ENCODE measurements at places on chromosomes 16 and 17. TPM values are rescaled to one million over a fixed set of nuclear protein-coding genes. Genes with fewer than 3 reads are reported as not detected.
A peak's percentile ranks its signal among the peaks of the same experiment; 100 is the strongest.

GRCh38 chr16:24328835-24329452 lies 72.8 kb downstream of the CACNG3 start:
- DNase-seq, result no peak

DNA sequence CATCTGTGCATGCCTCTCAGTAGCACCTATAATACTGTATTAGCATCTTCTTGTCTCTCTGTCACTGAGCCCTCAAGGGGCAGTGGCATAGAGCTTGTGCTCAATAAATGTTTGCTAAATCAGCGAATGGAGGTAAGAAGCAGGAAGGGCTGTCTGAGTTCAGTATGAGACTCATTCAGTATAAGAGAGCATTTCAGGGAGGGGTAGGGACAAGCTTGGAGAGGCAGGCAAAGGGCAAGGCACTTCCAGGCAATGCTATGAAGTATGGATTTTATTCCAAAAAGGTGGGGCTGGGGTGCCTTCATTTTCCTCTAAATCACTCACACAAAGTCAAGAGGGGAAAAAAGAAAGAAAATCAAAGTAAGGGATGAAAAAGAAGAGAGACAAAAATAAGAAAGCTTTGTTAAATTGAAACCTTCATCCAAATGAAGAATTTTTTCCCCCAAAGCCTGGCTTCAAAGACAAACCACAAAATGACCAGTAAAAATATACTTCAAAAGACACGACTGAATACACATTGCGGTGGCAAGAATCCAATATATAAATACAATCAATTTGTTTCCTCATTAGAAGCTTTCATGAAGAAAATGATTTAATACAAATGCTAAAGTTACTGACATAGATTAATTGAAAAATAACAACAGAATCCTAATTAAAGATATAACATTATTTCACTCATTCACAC lies 51.2 kb downstream of the SKAP1 start:
- no peak for DNase-seq

DNA sequence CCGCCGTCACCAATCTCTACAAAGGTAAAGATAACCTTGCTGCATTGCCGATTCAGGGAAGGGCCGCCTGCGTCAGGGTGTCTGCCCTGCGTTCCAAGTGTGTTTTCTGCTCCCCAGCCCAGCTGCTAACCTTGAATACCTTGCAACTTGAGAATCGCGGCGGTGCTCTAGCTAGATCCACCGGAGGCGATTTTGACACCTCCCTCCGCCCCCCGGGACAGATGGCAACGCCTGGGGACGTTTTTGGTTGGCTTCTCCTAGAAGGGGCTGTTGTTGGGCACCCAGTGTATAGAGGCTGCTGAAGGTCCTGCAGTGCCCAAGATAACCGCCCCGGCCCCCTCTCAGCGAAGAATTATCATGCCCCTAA lies 1.5 kb downstream of the HAPSTR1 start:
- DNase-seq, result peak; percentile 61

GRCh38 chr16:51538707-51539498 lies 387.8 kb upstream of the SALL1 start:
- DNase-seq, result no peak

DNA sequence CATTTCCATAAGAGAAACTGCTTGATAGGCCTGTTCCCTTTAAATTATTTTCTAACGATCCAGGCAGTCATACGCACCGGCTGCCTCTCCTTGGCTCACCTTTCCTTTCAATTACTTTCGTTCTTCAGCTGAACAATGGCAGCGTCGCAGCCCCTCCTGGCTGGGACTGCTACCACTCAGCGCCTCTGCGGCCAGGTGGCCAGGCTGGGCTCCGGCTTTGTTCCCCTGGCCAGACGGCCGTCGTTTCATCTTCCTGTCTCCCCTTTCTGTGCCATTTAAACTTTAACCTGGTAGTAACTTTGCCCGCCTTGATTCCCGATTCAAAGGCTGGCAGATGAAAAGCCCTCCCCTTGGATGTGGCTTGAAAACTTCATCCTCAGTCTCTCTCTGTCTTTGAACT lies 79.0 kb downstream of the C16orf78 start:
- DNase-seq, result no peak

DNA sequence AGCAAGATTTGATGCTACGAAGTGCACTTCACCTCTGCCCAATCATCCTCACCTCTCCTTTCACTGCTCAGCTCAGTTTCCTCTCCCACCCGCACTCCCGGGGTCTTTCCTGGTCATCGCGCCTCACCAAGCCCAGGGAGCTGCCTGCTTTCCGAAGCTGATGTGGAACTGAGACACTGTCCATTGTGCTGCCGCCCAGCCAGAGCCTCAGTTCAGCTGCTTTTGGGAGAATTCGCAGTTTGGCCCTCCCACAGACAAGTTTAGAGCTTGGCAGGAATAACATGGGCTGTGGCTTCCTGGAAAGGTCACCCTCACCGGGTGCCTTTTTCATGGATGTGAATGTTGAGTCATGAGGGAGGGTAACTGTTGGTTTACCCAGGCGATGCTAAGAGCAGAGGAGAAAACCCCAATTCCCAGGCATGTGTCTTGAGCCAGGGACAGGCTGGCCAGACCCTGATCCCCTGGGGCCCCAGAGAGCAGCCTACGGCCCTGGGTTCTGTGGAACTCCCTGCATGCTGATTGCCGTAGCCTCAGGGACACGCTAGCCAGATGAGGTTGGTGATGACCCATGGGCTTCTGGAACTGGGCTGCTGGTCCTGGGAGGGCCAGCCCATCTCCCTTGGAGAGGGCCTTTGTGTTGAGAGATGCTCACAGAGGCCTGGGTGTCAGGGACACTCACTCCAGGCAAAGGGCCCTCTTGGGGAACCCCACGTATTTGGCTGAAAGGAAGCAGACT lies 1687.5 kb downstream of the TP53TG3F start:
- DNase-seq, result no peak

GRCh38 chr17:64297467-64298088 lies 34.5 kb upstream of the TEX2 start:
- DNase-seq, result no peak

GRCh38 chr17:57747221-57748017 lies 2.3 kb upstream of the CCDC182 start:
- DNase-seq, result no peak

GRCh38 chr16:55000595-55000994 lies 69.9 kb downstream of the IRX5 start:
- no peak for DNase-seq

- DNase-seq, result no peak
These were observed 141.1 kb downstream of the MRM1 start for GRCh38 chr17:36742267-36743000.

GRCh38 chr16:79810449-79811189 lies 210.1 kb upstream of the MAF start:
- DNase-seq, result no peak

DNA sequence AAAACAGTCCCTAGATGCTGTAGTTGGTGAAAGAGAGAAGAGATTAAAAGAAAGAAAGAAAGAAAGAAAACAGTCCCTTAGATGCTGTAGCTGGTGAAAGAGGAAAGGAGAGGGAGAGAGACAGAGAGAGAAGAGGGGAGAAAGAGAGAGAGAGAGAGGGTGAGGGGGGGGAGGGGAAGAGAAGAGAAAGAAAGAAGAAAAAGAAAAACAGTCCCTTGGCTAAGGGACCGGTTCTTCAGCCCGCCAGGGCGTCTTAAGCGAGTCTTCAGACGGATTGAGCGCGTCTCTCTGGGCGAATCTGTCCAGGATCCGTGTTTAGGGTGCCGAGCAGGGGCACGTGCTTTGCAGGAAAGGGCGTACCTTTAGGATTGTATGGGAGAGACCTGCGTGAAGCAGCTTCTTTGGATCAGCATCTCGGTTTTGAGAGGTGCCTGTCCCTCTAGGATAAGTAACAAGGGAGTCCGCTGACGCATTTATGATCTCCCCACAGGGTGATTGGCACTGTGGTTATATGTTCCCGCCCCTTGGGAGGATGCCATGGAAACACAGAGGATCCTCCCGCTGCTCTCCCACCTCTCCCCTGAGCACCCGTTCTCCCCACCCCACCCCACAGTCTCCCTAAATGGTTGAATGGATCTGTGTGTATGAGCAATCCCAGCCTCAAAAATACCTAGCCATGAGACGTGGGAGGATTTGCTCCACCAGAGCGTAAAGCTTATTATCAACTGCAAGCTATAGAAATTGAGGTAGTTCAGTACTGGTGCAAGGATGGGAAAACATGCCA lies 16.7 kb downstream of the GNGT2 start:
- DNase-seq, result peak; percentile 74

DNA sequence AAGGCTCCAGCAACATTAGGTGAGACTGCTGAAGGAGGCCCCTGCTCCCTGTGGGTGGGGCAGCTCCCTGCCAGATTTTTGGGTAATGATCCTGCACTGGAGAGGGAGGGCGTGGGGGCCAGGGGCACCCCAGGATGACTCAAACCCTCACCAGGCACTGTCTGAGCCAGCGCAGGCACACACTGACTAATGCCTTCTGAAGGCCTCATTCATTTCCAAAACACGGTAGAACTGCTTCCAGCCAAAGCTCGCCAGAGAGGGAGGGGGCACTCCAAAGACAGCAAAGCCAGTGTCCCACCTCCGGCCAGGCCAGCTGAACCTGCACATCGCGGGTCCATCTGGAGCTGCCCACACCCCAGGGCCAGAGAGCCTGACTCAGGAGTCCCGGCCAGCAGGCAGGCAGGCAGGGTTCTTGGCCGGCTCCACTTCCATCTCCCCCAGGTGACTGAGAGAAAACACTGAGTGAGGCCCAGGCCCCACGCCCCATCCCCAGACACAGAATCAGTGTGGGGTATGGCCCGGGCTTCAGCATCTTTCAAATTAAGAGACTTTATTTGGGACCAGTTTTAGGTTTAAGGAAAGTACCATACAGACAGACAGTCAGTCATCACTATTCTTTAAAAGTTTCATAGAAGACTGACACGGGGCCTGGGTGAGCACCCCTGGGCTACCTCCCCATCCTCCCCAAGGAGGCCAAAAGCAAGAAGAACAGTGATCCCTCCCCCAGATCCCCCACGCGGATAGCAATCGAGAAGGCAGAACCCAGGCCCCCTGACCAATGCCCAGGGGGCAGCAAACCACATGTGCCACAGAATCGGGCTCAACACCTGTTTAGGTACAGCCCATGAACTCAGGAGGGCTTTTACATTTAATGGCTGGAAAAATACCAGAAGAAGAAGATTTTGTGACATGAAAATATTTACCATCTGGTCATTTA lies 2.3 kb downstream of the PIEZO1 start:
- no peak for DNase-seq

GRCh38 chr17:31095236-31096105 lies 694 bp downstream of the NF1 start:
- DNase-seq, result peak; percentile 82

DNA sequence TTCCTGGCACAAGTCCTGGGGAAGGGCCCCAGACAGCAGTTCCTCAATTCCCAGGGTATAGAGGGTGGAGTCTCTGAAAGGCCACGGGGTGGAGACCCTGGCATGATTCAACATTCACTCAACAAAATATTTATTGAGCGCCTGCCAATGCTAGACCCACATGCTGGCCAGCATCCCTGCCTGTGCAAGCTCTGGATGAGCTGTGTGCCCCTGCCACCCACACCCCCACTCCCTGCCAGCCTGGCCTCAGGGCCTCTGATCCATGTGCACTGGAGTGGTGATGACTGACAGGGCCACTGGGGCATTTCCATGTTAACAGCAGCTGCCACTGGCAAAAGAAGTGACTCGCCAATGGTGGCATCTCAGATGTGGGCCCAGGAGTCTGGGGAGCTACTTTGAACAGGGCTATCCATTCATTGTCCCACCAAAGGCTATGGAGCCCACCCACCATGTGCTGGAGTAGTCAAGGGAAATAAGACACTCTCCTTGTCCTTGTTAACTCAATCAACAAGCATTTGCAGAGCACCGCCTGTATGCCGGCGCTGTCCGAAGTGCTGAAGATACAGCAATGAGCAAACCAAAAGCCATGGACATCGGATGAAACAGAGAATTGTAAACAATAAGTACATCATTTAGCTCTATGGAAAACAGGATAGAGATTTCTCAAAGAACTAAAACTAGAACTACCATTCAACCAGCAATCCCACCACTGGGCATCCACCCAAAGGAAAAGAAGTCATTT lies 3.0 kb upstream of the PRSS22 start:
- no peak for DNase-seq

GRCh38 chr17:37742762-37743611 lies 1.9 kb downstream of the HNF1B start:
- DNase-seq, result no peak

DNA sequence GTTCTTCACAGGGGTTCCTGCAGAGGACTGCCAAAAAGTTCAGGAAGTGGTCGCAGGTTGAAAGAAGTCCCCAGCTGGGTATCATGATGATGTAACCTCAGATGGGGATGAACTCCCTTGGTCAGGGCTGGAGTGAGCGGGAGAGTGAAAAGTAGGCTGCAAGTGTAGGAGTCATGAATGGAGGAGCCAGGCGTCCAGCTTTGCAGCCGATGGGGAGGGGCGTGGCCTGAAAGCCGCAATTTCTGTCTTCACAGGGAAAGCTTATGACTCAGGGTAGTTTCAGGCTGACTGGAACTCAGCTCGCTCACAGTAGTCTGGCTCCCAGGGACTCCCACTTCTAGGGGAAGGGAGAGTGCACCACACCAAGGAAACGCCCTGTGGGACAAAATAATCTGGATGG lies 70.0 kb upstream of the HS3ST3A1 start:
- no peak for DNase-seq

DNA sequence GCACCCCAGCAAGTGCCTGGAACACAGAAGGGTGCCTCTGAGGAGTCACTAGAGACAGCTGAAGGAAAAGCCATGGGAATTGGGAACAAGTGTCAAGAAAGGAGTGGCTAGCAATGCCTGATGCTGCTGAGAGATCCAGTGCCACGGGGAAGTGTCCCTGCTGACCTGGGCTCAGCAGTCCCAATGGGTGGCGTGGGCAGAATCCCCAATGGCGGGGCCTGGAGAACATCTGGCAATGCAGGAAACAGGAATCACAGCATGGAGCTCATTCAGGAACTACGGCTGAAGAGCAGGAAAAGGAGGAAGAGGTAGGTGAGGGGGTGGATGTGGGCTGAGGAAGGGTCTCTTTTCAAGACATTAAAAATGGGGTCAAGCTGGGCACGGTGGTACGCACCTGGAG lies 30.1 kb downstream of the UBE2O start:
- DNase-seq, result no peak

- no peak for DNase-seq
These were observed 253.6 kb upstream of the XYLT1 start for GRCh38 chr16:17724242-17724898.

DNA sequence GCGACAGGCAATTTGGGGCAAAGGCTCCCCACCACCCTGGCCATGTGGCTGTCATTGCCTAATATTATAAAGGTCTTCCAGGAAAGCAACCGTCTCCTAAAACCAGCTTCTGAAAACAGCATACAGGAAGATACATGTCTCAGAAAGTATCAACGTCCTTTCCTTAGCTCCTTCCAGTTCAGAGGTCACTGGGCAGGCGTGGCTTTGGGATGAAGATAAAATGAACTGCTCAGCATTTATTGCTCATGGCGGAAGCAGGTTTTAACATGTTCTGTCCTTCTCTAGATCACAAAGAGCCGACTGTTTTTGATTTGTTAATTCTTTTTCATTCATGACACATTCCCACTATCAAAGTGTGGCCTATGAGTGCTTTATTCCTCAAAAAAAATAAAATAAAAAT lies 8.0 kb downstream of the CFAP20 start:
- no peak for DNase-seq

The LRRC37A gene
- total RNA-seq, result 1.6 TPM

The KRTAP17-1 gene
- not detected for total RNA-seq

The SMG1 gene
- total RNA-seq, result 41.3 TPM

The PPM1E gene
- 0.78 TPM for total RNA-seq

The WSB1 gene
- 130 TPM for total RNA-seq

The TBC1D26 gene
- total RNA-seq, result not detected

The PRPSAP1 gene
- total RNA-seq, result 45.3 TPM

The EPOP gene
- 0.91 TPM for total RNA-seq

The HIGD1B gene
- total RNA-seq, result 5.5 TPM

The MEOX1 gene
- total RNA-seq, result 4.2 TPM

The CBFA2T3 gene
- 7.4 TPM for total RNA-seq

The OR1A1 gene
- not detected for total RNA-seq

The LRRC59 gene
- 22.9 TPM for total RNA-seq

The CD300LB gene
- total RNA-seq, result not detected

All from right cardiac atrium (tissue), 5 donors.